Activated CD4-positive, alpha-beta T cell treated with anti-CD3 and anti-CD28 coated beads for 1 hour (primary cell): ENCODE measurements at places on chromosomes 5 and 9.

DNA sequence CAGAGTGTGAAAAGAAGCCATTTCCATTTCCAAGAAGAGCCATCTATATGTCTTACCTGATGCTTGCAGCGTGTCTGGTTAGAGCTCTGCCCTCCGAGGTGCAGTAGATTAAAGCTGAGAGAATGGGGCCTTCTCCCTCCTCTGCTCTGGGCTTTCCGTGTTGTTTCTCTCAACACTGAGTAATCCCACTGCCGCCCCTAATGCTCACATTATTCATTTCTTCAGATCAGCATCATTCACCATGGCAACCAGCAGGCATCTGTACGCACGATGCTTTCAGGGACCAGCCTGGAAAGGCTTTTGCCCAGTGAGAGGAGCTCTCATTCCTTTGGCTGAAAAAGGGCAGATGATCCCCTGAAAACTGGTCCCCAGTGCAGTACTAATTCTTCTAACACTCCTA lies 79.6 kb downstream of the CYFIP2 start:
- no peak for DNase-seq

DNA sequence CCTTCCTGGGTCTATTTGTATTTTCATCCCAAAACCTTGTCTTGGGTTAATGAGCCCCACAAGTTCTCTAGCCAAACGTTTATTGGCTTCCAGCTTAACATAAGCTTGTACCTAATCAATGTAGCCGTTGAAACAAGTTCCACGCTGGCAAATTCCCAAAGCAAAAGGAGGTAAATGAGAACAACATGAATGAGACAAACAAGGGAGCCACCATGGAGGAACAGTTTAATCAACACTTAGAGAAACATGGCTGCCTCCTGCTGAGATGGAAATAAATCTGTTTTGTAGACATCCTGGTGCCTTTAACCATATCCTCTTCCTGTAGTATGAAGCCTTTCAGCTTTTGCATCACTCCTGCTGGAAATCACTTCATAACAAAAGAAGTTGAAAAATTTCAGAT lies 166.6 kb upstream of the NFIB start:
- DNase-seq, result no peak

DNA sequence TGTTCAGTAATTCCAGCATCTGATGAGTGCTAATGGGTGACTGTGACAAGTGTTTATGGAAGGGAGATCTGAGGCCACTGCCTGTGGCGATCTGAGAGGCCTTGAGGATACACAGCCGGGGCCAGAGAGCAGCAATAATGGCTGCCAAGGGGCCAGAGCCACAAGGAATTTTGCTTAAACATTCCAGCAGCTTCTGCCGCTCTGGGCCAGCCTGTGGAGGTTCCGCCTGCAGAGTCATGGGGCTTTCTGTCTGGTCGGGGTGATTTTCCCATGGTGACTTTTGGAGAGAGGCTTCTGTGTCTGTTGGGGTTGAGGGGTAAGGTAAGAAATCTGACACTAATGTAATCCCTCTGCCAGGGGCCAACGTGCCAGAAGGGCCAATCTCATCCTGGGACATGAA lies 353.5 kb downstream of the ADAMTS6 start:
- no peak for DNase-seq

- no peak for DNase-seq
These were observed 20.8 kb upstream of the SNCAIP start for GRCh38 chr5:122291000-122291901.

DNA sequence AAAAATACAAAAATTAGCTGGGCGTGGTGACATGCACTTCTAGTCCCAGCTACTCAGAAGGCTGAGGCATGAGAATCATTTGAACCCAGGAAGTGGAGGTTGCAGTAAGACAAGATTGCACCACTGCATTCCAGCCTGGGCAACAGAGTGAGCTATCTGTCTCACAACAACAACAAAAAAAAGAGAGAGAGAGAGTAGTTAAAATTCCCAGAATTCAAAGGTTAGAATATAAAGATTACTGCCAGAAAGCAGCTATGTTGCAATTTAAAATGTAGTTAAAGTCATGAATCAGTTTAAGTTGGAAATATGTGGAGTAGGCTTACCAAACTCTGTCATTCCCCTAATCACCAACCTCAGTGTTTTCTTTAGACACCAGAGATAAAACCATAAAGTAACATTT lies 58.7 kb upstream of the SUSD1 start:
- DNase-seq, result no peak

GRCh38 chr5:168320805-168321204 lies 29.4 kb downstream of the WWC1 start:
- DNase-seq, result no peak
